ENCODE measurements at places on chromosomes 2 and 18. TPM values are rescaled to one million over a fixed set of nuclear protein-coding genes. Genes with fewer than 3 reads are reported as not detected.

- no peak for DNase-seq
These were observed 66.8 kb upstream of the MC2R start for GRCh38 chr18:13982126-13982525.

DNA sequence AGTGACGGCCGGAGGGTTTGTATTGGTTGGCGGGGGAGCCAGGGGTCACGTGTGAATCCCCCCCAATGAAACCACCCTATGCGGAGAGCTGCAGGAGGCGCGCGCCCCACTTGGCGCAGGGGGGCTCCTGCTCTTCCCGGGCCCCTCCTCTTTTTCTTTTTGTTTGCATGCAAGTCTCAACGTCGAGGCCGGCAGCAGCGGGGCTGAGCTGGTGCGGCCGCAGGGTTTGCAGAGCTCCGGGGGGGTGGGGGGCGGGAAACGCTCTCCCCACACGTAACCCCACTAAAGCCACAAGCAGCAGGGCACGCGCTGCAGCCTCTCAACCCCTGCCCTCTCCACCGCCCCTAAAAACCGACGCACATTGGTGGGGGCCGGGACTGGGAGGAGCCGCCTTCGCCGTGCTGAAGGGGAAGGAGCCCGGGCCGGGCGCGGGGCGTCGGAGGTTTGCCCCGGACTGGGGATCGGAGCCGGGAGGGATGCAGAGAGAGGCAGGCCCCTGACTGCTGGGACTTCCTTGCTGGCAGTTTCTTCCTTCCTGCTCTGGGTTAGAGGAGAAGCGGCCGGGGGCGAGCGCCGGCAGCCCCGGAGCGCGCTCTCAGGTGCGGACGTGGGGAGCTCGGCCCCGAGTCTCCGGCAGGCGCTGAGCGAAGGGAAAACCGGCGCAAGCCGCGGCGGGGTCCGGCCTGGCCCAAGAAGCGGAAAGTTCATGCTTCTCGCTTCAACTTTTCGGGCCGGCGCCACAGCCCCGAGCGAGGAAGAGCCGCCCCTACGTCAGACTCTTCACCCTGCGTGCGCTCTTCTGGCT lies 864 bp downstream of the LBH start:
- peak; percentile 45 for DNase-seq

DNA sequence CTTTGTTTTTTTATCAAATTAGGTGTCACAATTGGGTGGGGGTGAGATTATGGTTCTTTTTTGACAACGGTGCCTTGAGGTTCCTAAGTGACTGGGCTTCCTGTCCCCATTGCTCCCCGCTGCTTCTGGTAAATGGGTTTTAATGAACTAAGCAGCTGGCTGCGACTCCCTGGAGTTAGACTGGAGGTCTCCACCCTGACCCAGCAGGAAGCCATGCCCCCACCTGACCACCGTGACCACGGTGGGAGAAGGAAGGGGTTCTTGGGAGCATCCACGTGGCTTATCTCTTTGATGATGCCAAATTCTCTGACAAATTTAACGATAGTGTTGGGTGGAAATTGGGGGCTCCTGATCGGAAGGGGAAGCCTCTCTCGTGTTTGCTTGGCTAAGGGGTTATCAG lies 12.2 kb downstream of the CNDP2 start:
- no peak for DNase-seq

GRCh38 chr2:107215401-107216350 lies 329.7 kb upstream of the ST6GAL2 start:
- DNase-seq = no peak

GRCh38 chr2:206855585-206856433 lies 83.5 kb upstream of the CPO start:
- no peak for DNase-seq

- no peak for DNase-seq
These were observed 54.9 kb upstream of the MAP2 start for GRCh38 chr2:209368914-209369313.

DNA sequence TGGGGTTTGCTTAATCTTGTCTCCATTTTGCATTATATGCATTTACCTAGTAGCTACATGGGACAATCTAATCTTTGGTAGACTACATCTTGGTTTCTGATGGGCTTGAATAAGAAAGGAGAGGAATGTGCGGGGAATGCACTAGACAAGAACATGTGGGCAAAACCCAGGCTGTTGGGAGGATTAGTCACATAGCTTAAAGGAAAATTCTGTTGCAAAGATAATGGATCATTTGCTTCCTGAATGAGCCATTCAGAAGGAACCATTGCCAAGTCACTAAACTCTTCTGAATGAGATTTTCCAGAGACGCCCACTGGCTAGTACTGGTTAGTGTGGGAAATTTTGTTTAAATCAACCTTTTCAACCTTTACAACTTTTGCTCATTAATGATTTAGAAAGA lies 84.8 kb downstream of the OSBPL6 start:
- DNase-seq = no peak

Gene AGAP1
- total RNA-seq = 20.5 TPM

DNA sequence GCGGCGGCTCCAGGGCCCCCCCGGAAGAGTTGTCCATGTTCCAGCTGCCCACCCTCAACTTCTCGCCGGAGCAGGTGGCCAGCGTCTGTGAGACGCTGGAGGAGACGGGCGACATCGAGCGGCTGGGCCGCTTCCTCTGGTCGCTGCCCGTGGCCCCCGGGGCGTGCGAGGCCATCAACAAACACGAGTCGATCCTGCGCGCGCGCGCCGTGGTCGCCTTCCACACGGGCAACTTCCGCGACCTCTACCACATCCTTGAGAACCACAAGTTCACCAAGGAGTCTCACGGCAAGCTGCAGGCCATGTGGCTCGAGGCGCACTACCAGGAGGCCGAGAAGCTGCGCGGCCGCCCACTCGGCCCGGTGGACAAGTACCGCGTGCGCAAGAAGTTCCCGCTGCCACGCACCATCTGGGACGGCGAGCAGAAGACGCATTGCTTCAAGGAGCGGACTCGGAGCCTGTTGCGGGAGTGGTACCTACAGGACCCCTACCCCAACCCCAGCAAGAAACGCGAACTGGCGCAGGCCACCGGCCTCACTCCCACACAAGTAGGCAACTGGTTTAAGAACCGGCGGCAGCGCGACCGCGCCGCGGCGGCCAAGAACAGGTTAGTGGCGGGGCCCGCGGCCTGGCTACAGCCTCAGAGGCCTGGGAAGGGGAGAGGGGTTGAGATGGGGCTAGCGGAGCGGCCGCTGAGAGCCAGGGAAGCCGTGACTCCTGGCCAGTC lies 965 bp downstream of the SIX3 start:
- no peak for DNase-seq

- DNase-seq = peak; percentile 86
These were observed 29.4 kb downstream of the KATNAL2 start for GRCh38 chr18:46946656-46947282.

Gene ABCA12
- total RNA-seq = not detected

Gene EFHD1
- 9.6 TPM for total RNA-seq

- DNase-seq = no peak
These were observed 229.3 kb downstream of the TNS1 start for GRCh38 chr2:217773539-217773938.

DNA sequence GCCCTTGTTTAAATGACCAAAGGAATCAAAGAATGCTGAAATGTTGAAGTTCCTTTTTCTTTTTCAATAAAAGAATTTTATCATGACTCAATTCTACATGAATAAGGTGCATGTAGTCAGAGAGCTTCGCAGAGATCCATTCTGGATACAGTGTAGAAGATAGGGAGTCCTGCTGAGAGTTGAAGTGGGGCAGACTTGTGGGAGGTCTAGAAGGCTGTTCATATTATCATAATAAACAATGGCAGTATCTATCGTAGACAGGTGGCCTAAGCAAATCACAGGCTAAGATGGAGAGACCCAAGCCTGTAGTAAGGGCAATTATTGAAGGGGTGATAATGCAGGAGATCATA lies 1322.0 kb upstream of the CELF4 start:
- DNase-seq = no peak

Data from psoas muscle (tissue), 8 donors.